ENCODE measurements at places on chromosomes 2 and 18. TPM values are rescaled to one million over a fixed set of nuclear protein-coding genes. Genes with fewer than 3 reads are reported as not detected.
A peak's percentile ranks its signal among the peaks of the same experiment; 100 is the strongest.

GRCh38 chr2:189265696-189266320 is 86.2 kb upstream of the COL5A2 start:
- no peak for DNase-seq

- DNase-seq, result no peak
Observed at GRCh38 chr2:148545390-148546256, 98.9 kb upstream of the EPC2 start.

DNA sequence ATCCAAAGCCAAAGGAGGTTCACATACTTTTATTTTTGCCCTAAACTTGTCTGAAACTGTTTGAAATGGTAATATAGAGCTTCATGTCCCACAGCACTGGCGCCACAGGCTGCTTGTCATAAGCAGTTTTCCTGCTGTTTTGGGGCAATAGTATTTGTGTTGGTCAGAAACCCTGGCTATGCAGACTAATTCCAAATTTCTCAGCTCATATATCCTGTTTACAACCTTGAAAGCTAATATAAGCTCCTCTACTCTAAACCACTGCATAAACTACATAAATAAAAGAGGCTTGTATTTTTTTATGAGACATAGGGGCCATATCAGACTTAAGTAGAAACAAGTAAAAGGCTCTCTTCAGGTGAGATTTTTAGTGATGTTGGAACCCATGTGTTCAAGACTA is 736.8 kb upstream of the ID2 start:
- DNase-seq, result no peak

- DNase-seq, result peak; percentile 53
Observed at GRCh38 chr2:239154971-239155805, 245.6 kb downstream of the HDAC4 start.

DNA sequence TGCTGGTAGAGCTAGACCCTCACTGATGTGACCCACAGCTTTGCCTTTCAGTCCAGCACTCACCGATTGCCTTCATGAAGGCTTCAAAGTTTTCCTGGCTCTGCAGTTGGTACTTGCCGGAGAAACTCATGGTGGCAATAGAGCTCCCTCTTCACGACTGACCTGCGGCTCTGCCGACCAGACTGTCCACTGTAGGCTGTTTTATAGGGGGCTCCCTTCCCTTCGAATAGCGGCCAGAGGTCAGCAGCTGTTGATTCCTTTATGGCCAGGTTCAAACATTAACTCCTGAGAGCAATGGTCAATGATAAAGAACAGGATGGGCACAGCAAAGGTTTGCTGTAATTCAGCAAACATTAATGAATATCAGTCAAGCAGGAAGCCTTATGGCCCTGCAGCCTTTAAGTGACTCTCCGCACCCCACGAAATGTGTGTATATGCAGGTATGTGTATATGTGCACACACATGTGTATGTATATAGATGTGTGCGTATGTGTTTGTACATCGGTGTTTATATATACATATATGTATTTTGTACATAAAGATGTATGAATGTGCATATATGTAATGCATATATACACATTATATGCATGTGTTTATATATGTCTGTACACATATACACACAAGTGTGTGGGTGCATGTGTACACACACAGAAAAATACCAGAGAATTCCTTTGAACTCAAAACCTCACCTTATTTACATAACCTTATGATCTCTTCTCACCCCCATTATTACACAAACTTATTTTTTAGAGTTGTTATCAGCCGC is at the start of gene FABP1:
Gene FABP1, minus strand, starts transcription at position 175 of the 766 bp plus-strand sequence. Its CDS starts 45 bp downstream, at position 130.
- no peak for DNase-seq

- DNase-seq, result no peak
Observed at GRCh38 chr2:120476141-120476540, 130.2 kb downstream of the INHBB start.

DNA sequence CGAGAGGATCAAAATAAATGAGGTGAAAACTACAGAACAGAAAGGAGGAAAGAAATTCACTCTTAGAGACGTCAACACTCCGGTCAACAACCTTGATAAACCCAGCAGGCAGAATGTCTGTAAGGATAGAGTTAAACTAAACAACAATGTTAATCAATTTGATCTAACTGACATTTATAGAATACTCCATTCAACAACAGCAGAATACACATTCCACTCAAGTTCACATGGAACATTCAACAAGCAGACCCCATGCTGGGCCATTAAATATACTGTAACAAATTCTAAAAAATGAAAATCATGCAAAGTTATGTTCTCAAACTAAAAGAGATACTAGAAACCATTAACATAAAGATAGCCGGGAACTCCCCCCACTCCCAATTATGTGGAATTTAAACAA is 41.8 kb downstream of the FAM210A start:
- no peak for DNase-seq

DNA sequence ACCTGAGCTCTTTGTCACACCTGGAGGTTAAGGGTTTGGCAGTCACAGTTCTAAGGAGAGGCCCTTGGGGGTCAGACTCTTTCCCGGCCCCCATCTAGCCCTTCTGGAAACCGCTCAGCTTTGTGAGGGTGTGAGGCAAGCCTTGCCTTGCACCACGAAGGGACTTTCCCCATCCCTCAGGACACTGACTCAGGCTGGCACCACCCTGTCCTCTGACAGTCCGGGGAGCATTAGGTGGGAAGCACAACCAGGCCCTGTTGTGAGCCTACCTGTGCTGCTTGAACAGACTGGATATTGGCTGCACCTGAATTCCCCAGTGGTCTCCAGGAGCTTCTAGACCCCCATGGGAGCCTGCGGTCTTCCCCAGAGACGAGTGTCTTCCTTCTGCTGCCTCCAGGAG is 47.0 kb upstream of the GBX2 start:
- no peak for DNase-seq

DNA sequence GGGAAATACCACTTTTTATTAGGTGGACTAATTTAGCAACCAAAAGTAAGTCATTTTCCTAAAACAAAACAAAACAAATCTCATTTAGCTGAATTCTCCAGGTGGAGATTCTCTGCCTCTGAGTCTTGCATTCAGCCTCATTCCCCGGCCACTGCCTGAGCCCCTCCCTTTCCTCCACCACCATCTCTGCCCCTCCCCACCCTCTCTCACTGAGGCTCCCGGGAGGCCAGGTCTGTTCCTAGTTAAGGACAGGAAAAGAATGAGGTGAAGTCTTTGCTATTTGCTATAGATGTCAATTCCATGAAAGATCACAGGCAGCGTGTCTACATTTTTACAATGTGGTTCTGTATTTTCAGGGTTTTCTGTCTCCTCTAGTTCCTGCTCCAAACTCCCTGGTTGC is 83.0 kb upstream of the SOX11 start:
- DNase-seq, result no peak

GRCh38 chr18:8097927-8098326 is 511.3 kb upstream of the RAB12 start:
- DNase-seq, result no peak

GRCh38 chr2:143083636-143084035 is 45.6 kb upstream of the ARHGAP15 start:
- DNase-seq, result peak; percentile 60

- peak; percentile 77 for DNase-seq
Observed at GRCh38 chr2:219684721-219685689, 57.6 kb downstream of the SLC4A3 start.

DNA sequence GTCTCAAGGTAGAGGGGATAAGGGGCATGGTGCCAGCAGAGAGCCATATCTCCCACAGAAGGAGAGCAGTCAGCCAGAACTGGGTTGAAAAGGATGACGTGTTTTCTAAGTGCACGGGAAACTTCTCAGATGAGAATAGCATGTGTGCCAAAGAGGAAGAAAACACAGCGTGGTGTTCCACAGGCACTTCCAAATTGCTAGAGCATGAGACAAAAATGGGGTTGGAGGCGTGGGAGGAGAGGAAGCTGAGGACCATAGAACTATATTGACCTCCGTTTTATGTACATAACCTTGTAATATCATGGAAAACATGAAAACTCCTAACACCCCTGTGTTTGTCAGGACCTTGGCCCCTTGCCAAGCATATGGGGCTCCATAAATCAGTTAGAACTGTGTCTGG is 682.7 kb upstream of the RAB6C start:
- no peak for DNase-seq

DNA sequence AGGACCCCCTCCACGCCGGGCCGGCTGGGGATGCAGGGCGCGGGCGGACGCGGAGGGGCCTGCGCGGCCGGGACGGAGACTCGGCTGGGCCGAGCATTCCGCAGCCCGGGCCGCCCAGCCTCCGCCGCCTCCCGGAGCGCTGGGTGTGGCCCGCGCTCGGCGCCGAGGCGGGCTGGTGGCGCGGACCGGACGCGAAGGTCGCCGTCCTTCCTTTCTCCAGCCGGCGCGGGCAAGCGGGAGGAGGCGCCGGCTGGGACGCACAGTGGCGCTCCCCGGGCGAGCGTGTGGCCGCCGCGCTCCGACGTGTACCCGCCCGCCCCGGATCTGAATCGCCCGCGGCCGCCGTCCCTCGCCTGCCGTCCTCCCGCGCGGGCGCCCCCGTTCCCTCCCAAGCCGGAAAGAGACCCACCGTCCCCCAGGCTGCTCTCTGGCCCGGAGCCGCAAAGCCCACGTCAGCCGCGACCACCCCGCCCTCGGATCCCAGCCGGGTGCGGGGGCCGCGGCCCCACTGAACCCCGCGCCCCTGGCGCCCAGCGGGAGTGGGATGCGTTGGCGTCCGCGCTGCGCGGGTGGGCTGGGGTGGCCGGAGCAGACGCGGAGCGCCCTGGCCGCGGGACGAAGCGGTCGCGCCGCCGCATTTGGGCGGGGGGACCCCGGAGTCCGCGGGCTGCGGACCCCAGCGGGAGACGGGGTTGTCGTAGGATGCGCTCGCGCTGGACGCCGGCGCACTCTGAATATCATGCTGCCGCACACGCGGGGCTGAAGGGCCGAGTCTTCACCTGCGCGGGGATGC is 634 bp downstream of the SPATS2L start:
- peak; percentile 70 for DNase-seq

- no peak for DNase-seq
Observed at GRCh38 chr18:74682141-74682990, 84.7 kb downstream of the ZNF407 start.

DNA sequence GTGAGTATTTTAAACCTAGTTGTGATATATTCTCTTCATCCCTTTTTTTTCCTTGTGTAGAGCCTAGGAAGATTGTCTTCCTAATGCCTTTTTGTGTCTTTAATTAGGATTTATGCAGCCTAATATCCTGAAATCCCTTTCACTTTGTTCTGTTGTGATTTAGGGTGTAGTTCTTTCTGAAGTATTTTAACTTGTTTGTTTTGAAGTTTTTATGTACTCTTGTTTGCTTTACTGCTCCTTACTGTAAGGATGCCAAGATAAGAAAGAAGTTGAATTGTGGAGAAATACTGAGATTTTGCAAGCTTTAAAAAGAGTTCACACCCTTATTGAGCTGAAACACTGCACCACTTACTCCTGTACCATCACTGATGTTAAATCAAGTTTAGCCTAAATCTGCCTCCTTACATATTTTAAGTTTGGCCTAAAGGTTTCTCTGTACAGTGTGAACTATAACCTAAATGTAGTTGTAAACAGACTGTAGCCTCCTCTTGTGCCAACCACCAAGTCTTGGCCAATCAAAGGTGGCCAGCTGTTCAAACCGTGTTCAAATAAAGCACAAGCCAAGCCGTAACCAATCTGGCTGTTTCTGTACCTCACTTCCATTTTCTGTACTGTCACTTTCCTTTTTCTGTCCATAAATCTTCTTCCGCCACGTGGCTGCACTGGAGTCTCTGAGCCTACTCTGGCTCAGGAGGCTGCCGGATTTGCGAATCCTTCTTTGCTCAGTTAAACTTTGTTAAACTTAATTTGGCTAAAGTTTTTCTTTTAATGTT is 17.7 kb upstream of the ACOXL start:
- DNase-seq, result no peak

DNA sequence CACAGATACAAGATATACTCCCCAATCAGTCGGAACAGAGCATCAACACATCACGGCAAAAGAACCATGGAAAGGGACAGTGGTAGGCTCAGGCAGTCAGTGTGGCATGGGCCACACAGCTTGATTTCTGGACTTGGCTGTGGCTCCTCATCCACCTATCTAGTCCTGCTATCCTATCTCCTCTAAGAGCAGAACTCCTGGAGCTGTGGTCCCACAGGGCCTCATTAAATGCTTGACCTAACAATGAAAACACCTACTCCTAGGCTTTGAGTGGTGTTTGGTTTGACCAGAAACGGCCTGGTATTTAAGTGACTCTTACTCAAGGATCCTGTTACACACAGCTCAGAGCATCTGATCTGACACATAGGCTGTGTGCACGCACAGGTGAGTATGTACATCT is 33.6 kb upstream of the SMAD2 start:
- no peak for DNase-seq

DNA sequence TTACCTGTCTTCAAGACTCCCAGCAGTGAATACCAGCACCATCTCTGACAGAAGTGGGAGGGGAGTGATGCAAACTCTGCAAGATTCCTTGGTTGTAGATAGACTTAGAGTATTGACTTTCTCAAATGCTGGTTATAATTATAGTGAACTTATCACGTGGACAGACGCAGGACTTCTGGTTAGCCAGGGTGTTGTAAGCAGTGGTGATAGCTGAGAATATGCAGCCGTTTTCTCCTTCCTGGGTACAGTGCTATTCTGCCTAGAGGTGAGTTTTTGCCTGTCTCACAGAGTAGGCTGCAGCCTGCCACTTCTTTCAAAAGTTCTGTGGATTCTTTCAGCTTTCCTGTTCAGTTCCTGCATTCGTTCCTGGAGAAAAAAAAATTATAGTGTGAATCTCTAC is 733 bp upstream of the CXCR2 start:
- no peak for DNase-seq

DNA sequence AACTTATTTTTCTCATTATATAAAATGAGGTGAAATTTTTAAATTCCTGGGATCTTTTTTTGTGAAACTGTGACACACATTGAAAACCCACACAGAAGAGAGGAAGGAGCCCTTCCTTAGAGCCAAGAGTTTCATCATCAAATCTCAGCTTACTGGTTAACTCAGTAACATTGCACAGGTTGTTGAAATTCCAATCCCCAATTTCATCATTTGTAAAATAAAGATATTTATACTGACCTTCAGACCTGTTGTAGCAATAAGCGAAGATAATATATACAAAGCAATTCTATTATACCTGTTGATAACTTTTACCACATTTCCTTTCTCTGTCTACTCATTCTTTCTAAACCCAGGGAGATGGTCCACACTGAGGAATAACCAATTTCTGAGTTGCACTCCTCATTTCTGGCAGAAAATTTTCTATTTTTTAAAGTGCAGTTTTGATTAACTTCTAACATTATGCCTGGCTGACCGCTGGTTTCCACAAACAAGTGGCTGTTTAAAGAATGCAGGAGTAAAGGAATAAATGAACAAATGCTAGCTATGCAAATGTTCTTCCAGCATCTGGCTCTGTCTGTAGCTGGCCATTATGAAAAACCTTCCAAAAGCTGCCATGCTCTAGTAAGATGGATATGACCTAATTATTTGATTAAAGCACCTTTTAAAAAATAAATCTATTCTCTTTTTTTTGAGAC is 105.7 kb upstream of the LINC00305 start:
- no peak for DNase-seq

The TRAK2 gene
- 46.0 TPM for total RNA-seq

The SLC1A4 gene
- total RNA-seq, result 17.0 TPM

The SPIRE1 gene
- 15.7 TPM for total RNA-seq

The TLX2 gene
- total RNA-seq, result 4.2 TPM

The POTEI gene
- not detected for total RNA-seq

The FAM237A gene
- total RNA-seq, result not detected

The EGR4 gene
- not detected for total RNA-seq

The METTL5 gene
- 133 TPM for total RNA-seq

The APLF gene
- total RNA-seq, result 4.4 TPM
